ENCODE measurements at places on chromosomes 3 and 15. TPM values are rescaled to one million over a fixed set of nuclear protein-coding genes. Genes with fewer than 3 reads are reported as not detected.
A peak's percentile ranks its signal among the peaks of the same experiment; 100 is the strongest.

GRCh38 chr15:40510201-40510600 lies 39.4 kb downstream of the CHST14 start:
- no peak for DNase-seq

- DNase-seq: no peak
Observed at GRCh38 chr3:56775838-56776555, 25.8 kb downstream of the ARHGEF3 start.

DNA sequence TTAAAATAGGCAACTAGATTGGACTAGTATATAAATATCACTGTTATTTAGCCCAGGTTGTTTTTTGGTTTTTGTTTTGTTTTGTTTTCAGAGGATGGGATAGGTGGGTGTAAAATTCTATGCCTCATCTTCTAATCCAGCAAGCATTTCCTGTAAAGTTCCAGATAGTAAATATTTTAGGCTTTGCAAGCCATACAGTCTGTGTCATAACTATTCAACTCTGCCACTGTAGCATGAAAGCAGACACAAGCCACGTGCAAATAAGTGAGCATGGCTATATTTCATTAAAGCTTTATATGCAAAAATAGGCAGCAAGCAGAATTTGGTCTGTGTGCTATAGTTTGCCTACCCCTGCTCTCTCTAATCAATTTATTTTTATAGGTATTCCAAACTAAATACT lies 657.3 kb upstream of the TGFBR2 start:
- DNase-seq: no peak

GRCh38 chr15:51524376-51524775 lies 98.2 kb downstream of the DMXL2 start:
- no peak for DNase-seq

DNA sequence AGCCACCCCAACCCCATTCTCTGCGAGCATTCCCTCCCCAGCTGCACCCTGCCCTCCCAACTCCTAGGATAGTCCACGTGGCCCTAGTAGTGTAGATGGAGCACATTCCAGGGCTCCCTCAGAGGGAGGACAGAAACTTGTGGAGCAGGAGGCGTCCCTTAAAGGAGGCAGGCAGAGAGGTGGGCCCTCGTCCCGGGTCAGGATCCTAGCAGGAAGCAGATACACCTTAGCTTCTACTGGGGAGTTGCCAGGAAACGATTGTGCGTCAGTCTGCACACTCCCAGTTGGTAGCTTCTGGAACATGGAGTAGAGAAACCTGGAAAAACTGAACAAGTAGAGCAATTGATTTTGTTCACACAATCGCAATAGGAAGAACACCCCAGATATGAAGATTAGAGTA lies 43.9 kb upstream of the KLHL25 start:
- DNase-seq: no peak

DNA sequence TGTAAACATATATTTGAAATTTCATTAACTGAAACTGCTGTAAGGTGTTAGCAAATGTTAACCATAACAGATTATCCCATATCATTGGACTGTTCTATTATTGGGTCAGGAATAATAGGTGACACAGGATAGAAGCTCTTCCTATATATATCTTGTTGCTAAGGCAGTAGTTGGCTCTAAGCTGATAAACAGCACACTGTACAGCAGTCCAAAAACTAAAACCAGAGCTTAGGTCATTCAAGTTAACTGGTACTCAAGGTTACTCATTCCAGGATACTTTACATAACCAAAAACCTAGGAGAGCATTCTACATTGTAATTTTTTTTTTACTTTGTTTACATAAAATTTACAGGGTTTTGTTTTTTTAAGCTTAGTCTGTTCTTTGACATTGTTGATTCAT lies 8.9 kb downstream of the DNAJC19 start:
- DNase-seq: no peak

DNA sequence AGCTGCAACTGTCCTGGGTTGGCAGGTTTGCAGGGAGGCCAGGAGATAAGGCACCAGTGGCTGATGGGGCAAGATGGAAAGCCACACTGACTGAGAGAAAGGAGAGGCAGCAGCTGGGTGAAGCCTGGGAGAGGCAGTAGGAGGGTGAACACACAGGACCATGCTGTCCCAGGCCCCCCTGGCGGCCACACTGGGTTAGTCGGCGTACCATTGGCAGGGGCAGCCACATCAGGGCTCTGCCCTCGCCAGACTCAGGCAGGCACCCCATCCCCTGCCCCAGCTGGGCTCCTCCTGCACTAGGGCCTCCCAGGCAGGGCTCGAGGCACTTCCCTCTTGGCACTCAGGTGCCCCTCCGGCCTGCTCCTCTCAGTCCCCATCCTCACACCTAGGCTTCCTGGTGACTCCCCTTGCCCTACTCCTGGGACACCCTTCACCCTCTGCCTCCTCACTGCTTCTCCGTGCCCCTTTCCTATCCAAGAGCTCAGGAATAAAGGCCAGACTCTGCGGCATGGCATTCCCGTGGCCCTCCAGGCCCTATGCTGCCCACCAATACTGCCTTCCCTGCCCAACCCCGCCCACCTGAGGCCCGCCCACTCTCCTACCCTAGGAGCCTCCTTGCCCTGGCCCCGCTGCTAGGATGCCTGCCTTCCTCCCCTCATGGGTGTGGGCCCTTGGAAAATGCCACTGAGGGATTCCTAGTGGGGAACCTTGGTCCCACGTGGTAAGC lies 28.7 kb upstream of the DUSP7 start:
- DNase-seq: peak; percentile 38

FGF12 gene
- total RNA-seq: 0.91 TPM

TGM4 gene
- not detected for total RNA-seq

GOLGA8G gene
- not detected for total RNA-seq

AMT gene
- 3.6 TPM for total RNA-seq

CD200 gene
- total RNA-seq: 45.3 TPM

Data from aorta (tissue), 5 donors.